Foreskin keratinocyte (primary cell): ENCODE measurements at places on chromosomes 16 and 17.
A peak's percentile ranks its signal among the peaks of the same experiment; 100 is the strongest.

GRCh38 chr17:71398800-71399219 lies 722.0 kb upstream of the SOX9 start:
- no peak for DNase-seq

- DNase-seq: no peak
These were observed 365.4 kb downstream of the CDH13 start for GRCh38 chr16:82991966-82992675.

DNA sequence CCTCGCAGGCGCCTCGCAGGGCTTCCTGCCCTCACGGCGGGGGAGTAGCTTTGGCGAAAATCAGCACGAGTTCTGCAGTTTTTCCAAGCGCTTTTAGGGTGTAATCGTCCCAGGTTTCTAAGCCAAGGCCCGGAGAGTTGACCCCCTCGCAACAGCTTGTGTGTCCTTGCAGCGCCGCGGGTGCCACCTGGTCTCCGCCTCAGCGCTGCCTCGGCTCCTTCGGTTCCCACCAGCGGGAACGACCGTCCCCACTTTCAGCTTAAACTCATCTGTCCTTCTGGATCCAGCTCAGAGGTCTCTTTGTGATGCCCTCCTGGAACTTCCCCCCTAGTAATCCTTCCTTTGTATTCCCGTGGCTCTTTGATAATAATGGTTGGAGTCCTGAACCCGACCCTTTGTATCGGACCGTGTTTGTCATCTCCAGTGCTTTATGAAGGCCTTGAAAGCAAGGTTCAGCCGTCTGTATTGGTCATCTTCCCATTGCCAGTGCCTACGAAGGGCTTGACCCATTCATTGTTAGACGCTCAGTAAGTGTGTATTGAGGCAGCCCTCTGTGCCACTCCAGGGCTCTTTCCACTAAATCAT lies 858 bp upstream of the SMARCE1 start:
- no peak for DNase-seq

DNA sequence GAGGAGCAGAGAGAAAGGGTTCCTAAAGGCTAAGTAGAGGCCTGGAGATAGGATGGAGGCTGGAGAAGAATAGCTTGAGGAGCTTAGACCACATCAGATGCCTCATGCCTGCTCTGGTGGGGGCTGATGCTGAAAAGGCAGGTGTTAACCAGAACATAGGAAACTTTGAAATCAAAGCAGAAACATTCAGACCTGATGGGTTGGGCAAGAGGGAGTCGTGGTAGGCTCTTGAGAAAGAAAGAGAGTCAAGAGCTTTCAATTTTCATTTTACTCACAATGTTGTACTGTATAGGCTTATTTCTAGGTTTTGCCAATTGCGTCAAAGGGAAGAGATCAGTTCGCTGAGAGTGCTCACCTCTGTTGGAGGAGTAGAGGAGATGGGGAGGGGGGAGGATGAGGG lies 406.6 kb upstream of the SALL1 start:
- no peak for DNase-seq

DNA sequence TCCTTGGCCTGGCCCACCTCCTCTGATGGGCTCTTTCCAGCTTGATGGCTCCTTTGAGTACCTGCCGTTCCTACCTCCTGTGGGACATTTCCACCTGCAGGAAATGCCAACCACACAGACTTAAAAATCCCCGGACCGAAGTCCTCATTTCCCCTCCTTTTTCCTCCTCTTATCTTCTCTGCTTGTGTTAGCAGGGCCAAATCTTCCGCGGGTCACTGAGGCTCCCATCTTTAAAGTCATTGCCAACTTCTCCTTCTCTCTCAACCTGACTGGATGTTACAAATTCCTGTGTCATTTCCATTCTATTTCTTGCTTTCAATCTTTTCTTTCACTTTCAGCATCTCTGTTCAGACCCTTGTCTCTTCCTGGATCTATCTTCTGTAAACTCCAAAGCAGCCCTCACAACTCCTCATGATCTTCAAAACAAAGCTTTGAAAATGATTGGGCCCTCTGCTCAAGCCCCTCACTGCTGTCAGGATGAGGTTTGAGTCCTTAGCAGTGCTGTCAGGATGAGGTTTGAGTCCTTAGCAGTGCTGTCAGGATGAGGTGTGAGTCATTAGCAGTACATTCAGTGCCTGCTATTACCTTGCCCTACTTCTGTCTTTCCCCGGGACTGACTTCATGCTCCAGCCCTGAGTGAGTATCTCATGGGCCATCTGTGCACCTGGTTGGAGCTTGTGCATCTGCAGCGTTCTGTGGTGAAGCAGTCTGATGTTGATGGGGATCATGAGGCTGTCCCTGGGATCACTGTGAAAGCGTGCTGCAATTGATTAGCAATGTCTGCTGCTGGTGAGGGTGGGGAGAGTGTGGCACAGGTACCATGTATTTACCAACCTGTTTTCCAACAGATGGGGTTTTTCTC lies 100.1 kb downstream of the IRF8 start:
- peak; percentile 9 for DNase-seq

DNA sequence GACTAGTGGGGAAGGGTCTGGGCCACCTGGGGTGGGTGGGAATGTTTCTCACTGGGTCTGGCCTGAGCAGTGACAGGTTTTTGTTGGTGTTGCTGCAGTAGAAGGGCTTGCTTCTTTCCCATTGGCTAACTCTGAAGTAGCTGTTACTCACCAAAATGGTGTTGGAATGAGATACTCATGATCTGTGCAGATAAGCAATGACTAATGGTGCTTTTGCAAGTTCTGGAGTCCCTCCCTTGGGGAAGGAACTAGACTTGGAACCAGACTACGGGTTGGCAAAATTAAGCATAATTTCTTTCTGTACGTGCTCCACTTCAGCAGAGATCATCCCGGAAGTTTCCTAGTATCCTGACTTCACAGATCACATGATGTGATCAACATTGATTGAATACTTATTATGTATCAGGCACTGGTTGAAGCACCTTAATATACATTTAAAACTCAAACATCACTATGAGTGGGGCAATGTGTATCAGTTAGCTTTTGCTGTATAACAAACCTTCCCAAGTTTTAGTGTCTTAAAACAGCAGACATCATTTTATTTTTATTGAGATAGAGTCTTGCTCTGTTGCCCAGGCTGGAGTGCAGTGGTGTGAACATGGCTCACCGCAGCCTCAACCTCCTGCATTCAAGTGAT lies 30.1 kb downstream of the CHP2 start:
- DNase-seq: peak; percentile 64

DNA sequence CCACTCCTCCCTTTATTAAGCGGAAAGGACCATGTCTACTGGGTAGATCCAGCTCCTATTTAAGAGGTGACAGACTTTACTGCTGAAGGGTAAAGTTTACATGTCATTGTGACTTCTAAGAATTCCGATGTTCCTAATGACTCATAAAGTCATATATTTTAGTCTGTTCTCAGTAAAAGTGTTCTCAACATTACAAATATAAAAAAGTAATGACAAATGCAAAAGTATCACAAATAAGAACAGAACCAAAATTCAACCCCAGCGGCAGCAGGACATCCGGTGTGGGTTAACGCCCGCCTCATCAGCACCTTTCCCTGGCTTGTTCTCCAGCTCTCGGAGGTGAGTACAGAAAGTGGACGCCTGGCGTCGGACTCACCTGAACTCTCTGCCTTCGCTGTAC lies 6.8 kb downstream of the AXIN1 start:
- DNase-seq: no peak

DNA sequence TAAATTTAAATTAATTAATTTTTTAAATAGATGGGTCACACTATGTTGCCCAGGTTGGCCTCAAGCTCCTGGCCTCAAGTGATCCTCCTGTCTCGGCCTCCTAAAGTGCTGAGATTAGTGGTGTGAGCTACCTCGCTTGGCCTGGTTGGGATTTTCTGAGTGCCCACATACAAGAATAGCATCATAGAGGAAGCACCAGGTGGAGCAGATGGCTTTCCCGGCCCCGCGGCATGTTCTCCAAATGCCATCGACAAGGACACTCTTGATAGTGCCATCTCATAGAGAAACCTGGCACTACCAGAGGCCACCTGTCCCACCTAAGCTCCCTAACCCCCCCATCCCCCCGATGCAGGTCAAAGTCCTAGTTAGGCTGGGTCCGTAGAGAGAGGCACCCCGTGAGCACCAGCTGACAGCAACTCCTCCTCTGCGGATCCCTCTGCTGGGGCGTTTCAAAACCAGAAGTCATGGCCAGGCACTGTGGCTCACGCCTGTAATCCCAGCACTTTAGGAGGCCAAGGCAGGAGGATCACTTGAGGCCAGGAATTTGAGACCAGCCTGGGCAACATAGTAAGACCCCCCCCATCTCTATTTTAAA lies 65.9 kb downstream of the DNAH3 start:
- no peak for DNase-seq

GRCh38 chr17:50188921-50189549 lies 12.4 kb downstream of the COL1A1 start:
- DNase-seq: no peak

DNA sequence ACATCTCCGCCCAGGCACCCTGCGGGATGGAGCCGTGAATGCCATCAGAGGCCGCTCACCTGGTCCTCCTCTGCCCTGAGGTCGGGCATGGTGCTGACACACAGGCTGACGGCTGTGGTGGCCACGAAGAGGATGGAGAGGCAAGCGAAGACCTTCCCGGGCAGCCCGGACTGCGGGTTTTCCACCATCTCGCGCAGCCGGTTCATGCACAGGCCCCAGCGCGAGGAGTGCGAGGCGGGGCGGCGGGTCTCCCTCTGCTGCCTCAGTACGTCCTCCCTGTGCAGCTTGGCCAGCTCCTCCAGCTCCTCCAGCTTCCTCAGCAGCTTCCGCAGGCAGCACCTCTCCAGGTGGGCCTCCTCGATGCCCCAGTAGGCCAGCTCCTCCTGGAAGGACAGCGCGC lies 3.1 kb downstream of the KCNG4 start:
- no peak for DNase-seq

DNA sequence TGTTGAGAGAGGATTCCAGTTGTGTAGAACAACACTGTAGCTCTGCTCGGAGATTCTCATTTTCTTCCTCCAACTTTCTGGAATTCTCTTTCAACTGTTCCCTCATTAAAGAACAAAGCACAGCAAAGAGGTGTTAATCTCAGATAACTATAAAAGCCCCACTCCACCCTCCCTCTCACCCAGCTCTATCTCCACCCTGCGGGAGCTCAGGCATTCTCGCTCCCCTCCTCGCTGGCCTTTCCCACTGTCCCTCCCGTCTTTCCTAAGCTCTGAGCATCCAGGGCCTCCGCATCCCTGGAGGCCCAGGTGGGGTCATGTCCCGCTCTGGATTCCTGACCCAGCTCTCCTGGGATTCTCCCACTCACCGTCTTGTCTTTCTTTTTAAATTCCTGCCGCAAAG lies 35.1 kb downstream of the DHX38 start:
- DNase-seq: no peak

- peak; percentile 49 for DNase-seq
These were observed at the start of gene ATP6V0C for GRCh38 chr16:2513405-2514332. ATP6V0C (plus strand) TSS chr16:2513952; CDS start chr16:2514104, 152 bp downstream.

GRCh38 chr16:79707876-79708275 lies 107.3 kb upstream of the MAF start:
- DNase-seq: no peak

- no peak for DNase-seq
These were observed 35.9 kb downstream of the FZD2 start for GRCh38 chr17:44593156-44593555.

GRCh38 chr17:80984749-80985148 lies 6.9 kb upstream of the CHMP6 start:
- no peak for DNase-seq

- no peak for DNase-seq
These were observed 25.1 kb downstream of the TBX4 start for GRCh38 chr17:61477204-61477834.

DNA sequence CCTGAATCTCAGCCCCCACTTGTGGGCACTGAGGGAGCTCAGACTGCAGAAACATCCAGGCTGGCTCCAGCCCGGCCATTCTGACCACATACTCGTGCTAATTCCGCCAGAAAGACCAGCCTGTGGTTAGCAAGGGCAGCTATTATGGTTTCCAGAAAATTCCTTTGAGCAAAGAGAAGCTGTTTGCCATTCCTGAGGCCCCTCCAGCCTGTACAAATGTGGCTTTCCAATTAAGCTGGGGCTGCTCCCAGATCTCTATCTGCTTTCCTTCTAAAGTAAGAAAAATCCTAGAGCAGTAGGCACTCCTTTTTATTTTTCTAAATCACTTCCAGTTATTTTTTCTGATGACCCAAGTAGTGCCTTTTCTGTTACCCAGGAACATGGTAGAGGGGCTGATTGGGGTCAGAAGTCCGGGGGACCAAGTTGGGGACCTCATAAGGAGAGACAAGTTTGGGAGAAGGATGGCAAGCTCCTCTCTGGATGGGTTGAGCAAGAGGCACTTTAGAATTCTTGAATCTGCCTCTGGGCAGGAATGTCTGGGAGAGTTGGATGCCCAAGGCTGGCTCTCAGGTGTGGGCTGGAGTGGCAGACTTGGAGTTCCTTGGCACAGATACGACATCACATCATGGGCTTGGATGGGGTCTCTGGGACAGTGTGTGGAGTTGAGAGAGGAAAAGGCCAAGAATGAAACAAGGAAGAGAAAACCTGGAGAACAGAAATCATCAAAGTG lies 83.3 kb upstream of the TNRC6C start:
- DNase-seq: no peak

GRCh38 chr17:79087428-79088143 lies 13.0 kb downstream of the ENGASE start:
- no peak for DNase-seq

GRCh38 chr17:62725791-62726249 lies 82.3 kb downstream of the MARCHF10 start:
- DNase-seq: peak; percentile 64

GRCh38 chr17:48850792-48851323 lies 20.0 kb downstream of the CALCOCO2 start:
- no peak for DNase-seq

DNA sequence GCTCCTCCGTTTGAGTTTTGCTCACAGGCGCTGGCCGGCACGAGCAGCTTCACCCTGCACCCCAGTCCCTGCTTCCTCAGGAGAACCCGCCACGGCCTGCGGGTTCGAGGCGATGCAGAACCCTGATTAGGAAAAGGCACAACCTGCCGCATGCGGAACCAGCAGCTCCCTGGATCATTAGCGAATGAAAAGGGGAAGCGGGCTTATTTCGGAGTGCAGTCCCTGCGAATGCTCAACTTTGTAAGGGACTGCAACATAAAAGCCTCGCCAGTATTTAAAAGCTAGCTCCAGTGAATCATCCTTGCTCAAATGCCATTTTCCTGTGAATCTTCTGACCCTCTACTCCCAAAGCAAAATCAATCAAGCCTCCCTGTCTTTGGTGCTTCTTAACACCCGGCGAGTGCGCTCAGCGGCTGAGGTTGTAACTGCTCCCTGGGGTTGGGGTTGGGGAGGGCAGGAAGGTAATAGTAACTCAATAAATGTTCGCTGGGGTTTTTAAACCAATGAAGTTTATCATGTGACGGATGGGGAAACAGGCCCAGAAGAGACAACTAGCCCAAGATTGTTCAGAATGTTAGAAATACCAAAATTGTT lies 678 bp upstream of the AKAP10 start:
- DNase-seq: no peak
